Frontal cortex (tissue), 4 donors: ENCODE measurements at places on chromosomes 11 and 22.
A peak's percentile ranks its signal among the peaks of the same experiment; 100 is the strongest.

DNA sequence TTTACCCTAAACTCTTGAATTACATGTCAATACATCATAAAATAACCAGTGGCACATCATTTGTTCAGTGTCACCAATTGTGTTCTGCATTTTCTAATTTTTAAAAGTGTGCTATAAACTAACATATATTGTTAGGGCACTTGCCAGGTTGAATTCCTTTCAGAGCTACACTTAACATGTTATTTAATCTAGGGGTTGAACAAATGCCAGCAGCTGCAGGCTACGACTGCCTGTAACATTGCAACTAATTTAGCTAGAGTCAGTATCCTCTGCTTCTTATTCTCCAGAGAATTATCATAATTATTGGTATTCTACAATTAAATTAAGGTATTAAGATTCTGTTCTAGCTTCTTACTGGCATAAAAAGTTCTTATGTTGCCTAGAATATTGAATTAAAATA, 46.4 kb upstream of the ARHGAP42 start:
- no peak for DNase-seq

GRCh38 chr11:2205214-2205720, 33.7 kb upstream of the TH start:
- no peak for DNase-seq

- peak; percentile 99 for DNase-seq
Observed at GRCh38 chr22:38755911-38756532, at the start of gene SUN2. TSS of gene SUN2 (minus strand) at chr22:38755998. CDS start at chr22:38752628, 3,370 bp downstream.

GRCh38 chr11:114924042-114924441, 245.7 kb downstream of the NXPE2 start:
- DNase-seq: no peak

DNA sequence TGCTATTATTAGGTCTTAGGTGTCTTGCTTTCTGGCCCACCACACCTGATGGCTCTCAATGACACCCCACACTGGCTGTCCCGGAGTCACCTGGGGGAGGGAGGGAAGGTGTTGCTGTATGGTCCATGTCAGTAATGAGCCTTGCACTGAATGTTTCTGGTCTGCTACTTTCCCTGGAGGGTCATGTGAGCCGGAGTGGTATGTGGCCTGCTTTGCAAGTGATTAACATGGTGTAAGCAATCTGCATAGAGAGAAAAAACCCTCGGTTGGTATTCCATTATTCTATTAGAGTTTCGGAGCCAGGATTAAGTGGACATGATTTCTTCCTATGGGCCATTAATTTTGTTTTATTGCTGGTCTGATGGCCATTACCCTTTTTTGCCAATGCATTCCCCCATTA, 63.9 kb downstream of the PKNOX2 start:
- DNase-seq: no peak

GRCh38 chr11:65789230-65790103, 2.6 kb downstream of the OVOL1 start:
- no peak for DNase-seq

DNA sequence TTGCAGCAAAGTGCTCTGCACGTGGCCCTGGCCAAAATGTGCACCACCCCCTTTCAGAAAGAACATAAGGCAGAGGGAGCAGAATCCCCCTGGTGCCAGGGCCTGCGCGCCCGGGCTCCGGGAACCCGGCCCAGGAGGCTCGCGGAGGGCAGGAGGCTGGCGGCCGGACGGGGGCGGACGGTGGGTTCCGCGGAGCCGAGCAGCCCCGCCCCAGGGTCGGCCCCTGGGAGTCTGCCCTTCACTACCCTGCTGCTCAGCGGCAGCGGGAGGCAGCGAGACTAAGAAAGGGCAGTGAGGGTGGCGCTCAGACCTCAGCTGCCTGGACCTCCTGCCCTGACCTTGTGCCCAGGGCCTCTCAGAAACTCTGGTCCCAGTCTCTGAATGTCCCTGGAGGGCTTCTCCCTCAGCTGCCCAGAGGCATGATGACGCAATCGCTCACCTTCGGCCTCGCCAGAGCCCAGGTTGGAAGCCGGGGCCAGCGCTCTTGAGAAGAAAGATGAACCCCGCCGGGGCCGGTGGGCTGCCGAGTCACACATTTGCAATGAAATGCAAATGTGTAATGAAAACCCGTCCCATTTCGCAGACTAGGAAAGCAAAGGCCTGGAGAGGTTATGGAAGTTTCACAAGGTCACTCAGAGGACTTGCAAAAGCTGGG, 1.1 kb upstream of the CLMP start:
- no peak for DNase-seq

- no peak for DNase-seq
Observed at GRCh38 chr11:117465236-117465997, 137.8 kb downstream of the CEP164 start.

- DNase-seq: peak; percentile 32
Observed at GRCh38 chr11:83194281-83195142, 1.0 kb downstream of the ANKRD42 start.

- DNase-seq: no peak
Observed at GRCh38 chr22:48645766-48646165, 1181.9 kb downstream of the BRD1 start.

GRCh38 chr11:129987950-129988349, 14.7 kb downstream of the PRDM10 start:
- DNase-seq: no peak

DNA sequence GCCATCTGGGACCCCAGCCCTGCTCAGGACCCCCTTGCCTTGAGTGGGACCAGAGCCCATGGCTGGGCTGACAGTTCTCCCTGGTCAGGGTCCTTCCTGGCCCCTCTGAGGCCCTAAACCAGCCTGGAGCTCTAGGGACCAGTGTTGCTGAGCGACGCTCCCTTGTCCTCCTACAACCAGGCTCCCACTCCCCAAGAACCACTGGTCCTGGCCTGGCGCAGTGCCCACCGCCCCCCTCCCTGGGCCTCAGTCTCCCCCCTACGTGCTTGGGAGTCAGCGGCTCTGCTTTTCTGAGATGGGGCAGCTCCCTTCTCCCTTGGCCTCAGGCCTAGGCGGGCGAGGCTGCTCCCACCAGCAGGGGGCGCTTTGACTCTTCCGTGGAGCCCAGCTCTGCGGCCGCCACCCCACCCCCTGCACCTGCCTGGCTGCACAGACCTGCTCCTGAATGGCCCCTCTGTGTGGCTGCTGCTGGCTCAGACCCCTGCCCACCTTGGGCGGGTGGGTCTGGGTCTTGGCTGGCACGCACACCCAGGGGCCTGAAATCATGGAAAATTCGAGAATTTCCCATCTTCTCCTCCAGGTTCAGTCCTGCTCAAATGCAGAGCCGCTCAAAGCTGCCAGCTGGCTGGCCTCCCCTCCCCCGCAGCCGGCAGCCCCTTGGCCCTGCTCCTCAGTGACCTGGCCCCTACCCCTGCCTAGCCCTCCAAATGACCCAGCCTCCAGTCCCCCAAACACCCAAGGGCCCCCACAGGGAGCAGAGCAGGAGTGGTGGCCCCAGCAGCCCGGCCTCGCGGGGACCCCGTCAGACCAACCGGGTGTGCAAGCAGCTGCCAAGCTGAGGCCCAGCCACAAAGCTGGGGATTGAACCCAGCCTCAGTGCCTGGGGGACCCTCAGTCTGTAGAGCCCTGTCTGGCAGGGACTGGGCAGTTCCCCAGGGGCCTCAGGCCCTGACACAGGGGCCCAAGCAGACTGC, 9.1 kb downstream of the PRR33 start:
- DNase-seq: peak; percentile 93

GRCh38 chr22:21938071-21938822, 14.4 kb downstream of the PPM1F start:
- DNase-seq: peak; percentile 86

DNA sequence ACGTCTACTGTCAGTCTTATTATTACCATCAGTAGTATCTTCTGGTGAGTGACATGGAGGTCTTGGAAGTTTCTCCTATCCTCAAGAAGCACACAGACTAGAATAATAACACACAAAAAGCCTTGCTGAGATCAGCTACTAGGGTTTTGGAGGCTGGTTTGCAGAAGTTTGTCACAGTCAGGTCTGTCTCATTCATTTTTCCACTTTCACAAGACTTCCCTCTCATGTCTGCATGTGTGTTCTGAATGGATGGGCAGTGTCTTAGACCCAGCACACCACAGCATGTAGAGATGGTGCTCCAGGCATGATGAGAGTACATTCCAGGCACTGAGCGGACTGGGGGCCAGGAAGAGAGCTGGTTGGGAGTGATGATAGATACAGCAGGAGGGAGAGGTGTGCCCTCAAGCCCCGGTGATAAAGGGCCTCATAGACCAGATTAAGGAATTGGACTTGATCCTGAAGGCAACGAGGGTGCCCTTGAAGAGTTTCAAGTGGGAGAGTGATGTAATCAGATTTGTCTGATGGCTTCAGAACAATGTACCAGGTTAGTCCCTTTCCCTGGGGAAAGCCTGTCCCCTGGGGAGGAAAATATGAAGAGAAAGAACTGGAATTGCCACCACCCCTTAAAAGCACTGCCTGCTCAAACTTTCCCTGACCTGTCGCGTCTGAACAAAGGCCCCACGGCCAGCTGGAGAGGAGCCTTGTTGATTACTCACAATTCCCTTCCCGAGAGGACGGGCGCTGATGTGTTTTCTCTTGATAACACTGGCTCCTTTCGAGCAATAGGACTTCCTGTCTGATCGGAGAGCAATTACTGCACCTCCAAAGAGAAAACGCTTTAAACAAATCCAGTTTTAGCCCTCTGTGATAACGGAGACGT, 45.1 kb upstream of the LMO2 start:
- DNase-seq: no peak

DNA sequence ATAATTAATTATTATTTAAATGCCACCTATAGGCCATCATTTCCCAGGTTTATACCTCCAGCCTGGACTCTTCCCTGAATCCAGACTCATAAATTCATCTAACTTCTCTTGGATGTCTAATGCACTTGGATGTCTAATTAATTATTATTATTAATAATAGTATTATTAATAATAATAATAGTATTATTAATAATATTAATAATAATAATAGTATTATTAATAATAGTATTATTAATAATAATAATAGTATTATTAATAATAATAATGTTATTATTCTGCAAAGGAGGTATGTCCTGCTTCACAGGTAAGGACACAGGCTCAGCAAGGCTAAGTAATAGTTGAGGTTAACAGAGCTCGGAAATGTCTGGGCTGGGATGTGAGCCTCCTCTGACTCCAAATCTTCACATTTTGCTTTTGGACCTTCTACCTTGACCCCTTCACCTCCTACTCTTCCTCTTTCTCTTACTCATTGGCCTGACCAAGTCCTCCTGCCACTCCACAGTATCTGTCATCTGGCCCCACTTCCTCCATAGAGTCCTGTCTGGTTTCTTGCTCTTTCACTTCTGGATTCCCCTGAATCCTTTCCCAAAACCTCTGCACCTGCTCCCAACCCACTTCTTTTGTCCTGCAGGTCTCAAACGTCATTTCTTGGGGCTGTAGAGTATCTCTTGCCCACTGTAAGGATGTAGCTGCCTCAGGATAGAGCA, 8.0 kb downstream of the RIBC2 start:
- no peak for DNase-seq

- DNase-seq: no peak
Observed at GRCh38 chr11:116044941-116045340, 540.7 kb upstream of the CADM1 start.

DNA sequence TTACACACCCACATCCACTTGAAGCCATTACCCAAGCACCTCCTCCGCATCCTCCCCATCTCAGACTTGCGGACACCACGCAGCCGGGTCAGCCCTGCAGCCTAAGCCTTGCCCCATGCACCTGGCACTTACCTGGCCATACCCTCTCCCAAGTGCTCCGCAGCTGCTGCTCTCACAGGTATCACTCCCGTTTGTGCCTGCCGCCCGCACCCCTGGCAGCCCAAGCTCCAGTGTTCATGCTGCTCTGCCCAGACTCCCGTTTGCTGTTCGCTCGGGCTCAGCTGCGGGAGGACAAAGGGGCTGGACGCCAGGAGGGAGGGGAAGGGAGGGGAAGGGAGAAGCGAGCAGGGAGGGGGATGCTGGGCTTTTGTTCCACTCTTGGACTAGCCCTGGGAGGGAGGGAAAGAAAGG, at the start of gene KLHL35:
TSS of gene KLHL35 (minus strand) at position 293 of the 411 bp plus-strand sequence. CDS start 2,574 bp downstream, outside the sequence.
- DNase-seq: peak; percentile 70

GRCh38 chr11:128955636-128956035, 13.0 kb upstream of the TP53AIP1 start:
- no peak for DNase-seq

DNA sequence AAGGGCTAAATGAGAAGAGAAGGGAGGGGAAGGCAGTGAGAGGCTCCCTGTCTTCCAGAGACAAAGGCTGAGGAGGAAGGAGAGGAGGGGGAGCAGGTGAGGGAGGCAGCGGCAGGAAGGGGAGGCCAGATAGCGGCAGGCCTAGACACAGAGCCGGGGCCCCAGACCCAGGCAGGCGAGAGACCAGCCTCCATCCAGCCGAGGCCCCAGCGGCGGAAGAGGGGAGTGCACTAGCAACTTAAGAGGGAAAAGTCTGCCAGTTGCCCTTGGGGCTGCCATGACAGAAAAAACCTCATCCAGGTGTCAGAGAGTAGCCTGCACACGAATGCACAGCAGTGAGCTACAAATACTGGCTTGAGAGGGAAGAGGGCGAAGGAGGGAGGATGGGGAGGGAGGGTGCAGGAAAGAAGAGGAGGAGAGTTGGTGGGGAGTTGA, 46.7 kb downstream of the IGLL1 start:
- no peak for DNase-seq

DNA sequence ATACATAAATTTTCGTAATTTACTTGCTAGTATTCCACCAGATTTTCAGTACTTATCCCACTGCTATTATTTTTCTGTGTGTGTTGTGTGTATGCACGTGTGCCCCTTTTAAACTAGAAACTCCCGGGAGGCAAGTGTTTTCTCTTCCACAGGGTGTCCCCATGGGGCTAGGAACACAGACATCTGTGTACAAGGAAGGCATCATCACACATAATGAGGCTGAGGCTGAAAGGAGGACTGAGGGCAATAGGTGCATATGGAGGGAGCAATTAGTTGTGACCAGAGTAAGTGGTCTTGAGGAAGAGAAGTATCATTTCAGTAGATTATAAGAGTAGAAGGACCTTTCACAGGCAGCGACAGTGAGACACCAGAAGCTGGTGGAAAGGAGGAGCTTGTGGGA, 2.1 kb upstream of the DPAGT1 start:
- no peak for DNase-seq

DNA sequence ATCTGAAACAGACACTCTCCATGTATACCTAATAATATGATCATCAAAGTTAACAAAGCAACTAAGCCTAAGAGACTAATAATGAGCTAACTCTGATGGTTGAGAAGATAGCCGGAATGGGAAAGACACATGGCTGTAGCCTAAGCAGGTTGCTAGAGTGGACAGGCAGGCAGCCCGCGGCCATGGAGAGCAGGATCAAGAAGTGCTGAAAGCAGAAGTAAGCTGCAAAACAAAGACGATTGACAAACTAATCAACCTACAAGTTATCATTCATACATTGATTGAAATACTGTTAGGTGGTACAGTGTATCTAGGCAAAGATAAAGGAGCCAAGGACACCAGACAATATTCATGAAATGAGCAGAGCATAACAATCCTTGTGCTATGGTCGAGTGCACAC, 29.3 kb downstream of the SLN start:
- no peak for DNase-seq

DNA sequence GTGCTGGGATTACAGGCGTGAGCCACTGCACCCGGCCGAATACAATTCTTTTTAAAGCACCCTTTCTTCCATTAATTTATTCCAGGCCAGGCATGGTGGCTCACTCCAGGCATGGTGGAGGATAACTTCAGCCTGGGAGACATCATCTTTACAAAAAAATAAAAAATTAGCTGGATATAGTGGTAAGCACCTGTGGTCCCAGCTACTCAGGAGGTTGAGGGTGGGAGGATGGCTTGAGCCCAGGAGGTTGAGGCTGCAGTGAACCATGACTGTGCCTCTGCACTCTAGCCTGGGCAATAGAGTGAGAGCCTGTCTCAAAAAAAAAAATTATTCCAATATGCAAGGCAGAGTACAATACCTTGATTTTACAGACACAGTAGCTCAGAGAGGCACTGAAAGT, 11.4 kb downstream of the TAGLN start:
- no peak for DNase-seq
